ENCODE measurements at places on chromosomes 7 and 10.

- DNase-seq: no peak
Observed at GRCh38 chr7:65972976-65973375, 9.0 kb downstream of the GUSB start.

DNA sequence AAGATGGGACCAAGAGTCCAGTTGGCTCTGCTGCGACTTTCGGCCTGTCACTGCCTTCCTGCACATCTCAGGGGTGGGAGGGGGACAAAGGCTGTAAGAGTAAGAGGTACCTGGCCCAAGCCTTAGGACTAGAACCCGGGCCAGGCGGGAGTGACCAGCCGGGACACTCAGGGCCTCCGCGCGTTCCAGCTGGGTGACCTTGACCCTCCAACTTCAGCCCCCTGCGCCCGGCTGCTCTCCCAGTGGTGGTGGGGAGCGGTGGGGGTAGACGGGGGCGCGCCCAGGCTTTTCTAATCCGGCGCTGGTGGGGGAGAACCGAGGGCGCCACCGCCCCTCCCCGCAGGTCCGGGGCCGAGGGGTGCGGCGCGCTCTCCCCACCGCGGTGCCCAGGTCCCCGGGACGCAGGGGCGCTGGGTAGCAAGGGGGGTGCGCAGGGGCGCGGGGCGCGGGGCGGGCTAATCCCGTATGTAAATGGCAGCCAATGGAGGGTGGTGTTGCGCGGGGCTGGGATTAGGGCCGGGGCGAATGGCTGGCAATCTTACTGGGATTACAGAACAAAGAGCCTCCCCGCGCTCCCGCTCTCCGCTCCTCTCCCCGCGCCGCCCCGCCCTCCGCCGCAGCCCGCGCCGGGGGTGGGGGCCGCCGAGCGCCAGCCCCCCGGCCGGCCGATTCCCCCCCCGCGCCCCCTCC, at the start of gene GTF2IRD1:
Gene GTF2IRD1 (plus strand): TSS at position 585 of the 690 bp plus-strand sequence. CDS start 54,175 bp downstream, outside the sequence.
- DNase-seq: no peak

DNA sequence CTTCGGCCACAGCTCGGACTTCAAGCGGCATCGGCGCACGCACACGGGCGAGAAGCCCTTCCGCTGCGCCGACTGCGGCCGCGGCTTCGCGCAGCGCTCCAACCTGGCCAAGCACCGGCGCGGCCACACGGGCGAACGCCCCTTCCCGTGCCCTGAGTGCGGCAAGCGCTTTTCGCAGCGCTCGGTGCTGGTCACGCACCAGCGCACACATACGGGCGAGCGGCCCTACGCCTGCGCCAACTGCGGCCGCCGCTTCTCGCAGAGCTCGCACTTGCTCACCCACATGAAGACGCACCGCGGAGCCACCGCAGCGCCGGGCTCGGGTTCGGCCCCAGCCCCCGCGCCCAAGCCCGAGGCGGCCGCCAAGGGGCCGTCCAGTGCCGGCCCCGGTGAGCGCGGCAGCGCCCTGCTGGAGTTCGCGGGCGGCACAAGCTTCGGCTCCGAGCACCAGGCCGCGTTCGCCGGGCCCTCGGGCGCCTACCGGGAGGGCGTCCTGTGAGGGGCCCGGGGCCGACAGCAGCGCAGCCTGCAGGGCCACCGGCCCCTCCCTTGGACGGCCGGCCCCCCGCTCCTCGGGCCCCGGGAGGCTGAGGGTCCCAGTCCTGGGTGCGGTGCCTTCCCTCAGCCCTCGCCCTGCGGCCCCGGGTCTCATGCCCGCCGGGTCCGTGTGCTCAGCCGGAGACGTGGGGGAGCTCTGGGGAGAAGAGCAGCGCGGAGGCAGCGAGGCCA, 17.2 kb downstream of the ZNF316 start:
- DNase-seq: no peak

DNA sequence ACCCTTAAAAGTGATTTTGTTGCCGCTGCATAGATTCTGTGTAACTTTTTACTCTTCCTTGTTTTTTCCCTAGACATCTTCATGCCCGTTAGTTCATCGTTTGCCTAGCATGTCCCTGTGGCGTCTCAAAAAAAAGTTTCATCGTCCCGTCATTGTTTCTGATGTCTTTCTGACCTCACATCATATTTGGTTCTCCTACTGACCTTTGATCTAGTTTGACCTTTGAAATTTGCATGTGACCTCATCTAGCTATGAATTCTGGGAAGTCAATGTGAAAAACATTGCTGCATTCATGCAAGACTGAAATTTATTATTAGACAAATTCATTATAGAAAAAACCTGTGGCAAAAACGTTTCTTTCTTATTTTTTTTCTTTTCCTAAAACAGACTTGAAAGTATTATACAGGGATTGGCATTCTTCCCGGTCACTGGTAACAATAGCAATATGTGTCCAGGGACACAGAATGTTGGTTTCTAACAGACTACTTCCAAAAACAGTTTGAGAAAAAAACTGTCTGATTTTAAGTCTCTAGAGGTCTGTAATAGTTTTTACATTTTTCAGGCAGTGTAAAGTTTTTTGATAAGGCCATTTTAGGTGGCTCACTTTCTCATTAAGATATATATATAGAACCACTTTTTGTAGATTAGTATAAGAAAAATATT, 280.9 kb downstream of the USP6NL start:
- DNase-seq: no peak

DNA sequence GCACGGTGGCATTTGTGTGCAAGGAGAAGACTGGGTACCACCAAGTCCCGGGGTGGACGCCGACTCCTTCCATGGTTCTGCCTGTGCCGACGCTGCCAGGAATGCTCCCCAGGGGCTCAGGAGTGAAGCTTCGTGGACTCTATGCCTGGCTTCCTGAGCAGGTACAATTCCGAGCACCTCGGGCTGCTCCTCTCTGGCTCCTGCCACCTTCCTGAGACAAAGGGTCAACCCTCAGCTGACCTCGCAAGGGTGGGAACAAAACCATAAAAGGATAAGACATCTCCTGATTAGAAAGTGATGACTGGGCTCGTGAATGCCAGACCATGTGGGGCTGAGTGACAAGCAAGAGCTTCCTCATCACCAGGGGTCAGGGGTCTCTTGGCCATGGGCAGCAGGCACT, 31.8 kb downstream of the CALML3 start:
- no peak for DNase-seq

DNA sequence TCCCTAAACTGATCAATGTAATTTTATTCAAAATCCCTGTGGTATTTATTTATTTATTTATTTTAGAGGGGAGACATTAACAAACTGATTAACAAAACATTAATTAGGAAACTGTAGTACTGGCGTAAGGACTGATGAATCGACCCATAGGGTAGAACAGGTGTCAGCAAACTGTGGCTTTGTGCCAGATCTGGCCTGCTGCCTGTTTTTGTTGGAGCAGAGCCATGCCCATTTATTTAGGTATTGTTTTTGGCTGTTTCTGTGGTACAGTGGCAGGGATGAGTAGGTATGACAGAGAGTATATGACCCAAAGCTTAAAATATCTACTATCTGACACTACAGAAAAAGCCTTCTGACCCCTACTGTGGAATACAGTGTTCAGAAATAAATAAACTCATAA, 332.5 kb upstream of the ETV1 start:
- DNase-seq: no peak

GRCh38 chr10:13922586-13922985, 335.8 kb downstream of the PRPF18 start:
- no peak for DNase-seq

GRCh38 chr10:112851588-112852211, 98.3 kb upstream of the TCF7L2 start:
- no peak for DNase-seq

- no peak for DNase-seq
Observed at GRCh38 chr7:157310676-157311185, 26.1 kb upstream of the DNAJB6 start.

DNA sequence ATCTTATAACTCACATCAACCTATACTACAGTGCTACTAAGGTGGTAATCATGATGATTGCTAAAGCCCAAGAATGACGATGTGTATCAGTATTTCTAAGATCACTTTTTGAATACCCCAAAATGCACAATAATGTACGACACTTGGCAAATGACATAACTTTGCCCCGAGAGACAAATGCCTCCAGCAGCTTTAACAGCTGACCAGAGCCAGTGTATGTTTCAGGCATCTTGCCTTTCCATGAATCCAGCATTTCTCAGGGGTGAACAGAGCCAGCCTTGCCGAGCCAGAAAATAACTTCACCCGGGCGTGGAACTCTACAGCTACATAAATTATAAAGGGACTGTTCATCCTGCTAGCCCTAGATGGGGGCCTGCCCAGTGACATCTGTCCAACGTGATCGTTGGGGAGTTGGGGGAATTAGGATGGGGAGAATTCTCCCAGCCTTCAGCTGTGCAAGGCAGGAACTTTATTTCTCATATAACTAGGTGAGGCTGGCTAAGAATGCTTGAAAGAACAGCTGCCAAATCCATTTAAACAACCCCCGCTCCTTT, 1.8 kb downstream of the IGFBP3 start:
- no peak for DNase-seq

GRCh38 chr10:13633689-13634088, 46.9 kb downstream of the PRPF18 start:
- DNase-seq: peak; percentile 51

- DNase-seq: no peak
Observed at GRCh38 chr10:5297466-5297865, 67.3 kb upstream of the UCN3 start.

- DNase-seq: no peak
Observed at GRCh38 chr7:88835147-88835728, 39.7 kb upstream of the TEX47 start.

DNA sequence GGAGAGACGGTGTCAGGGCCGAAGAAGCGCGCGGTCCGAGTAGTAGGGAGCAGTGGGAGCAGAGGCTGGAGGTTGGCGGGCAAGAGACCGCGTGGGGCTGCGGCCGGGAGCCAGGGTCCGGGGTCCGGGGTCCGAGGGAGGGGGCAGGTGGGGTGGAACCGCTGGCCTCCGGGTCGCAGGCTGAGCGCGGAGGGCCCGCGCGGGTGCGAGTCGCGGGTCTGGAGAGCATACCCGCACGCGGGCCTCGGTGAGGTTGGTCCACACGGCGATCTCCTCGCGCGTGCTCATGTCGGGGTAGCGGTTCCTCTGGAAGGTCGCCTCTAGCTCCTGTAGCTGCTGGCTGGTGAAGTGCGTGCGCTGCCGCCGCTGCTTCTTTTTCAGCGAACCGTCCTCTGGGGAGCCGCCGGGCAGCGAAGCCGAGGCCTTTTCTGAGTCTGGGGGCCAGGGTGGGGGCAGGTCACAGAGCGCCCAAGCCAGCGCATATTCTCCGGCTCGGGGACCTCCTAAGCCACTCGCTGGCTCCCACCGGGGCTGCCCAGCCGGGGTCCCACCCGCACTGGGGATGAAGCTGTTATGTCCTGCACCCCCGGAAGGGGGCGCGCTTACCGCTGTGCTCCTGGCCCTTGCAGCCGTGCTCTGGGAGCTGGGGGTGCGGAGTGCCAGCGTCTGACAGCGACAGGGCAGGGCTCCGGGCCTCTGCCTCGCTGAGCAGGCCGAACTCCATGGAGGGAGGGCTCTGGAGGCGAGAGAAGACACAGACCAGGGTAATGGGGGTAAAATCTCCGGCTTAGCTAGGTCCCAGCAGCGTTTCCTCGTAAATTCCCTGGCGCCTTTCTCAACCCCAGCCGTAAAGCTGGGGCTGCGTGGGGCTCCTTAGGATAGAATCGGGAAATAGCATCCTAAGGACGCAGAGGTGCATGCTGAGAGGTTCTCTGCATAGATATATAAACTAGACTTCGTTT, 5.5 kb downstream of the ELOVL3 start:
- no peak for DNase-seq

DNA sequence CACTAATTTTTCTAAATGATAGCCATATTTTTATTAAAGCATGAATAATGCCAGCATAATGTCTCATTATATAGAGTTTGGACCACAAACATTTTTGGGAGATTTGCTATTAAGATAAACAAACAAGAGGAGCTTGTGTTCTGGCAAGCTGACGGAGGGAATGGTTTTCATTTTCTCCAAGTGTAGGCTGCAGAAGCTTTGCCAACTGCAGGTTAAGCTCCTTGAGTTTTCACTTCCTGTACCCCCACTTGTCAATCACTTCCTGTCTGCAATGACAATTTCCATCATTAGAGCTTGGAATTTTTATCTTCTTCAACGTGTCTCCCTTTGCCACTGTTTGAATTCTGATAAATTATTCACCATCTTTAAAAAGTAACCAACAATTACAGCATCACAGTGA, 13.4 kb downstream of the EBF3 start:
- no peak for DNase-seq

- no peak for DNase-seq
Observed at GRCh38 chr10:21432266-21432665, 93.2 kb downstream of the SKIDA1 start.

GRCh38 chr7:83105063-83105462, 57.6 kb downstream of the PCLO start:
- DNase-seq: no peak

GRCh38 chr7:17679458-17679857, 260.8 kb downstream of the SNX13 start:
- DNase-seq: no peak

DNA sequence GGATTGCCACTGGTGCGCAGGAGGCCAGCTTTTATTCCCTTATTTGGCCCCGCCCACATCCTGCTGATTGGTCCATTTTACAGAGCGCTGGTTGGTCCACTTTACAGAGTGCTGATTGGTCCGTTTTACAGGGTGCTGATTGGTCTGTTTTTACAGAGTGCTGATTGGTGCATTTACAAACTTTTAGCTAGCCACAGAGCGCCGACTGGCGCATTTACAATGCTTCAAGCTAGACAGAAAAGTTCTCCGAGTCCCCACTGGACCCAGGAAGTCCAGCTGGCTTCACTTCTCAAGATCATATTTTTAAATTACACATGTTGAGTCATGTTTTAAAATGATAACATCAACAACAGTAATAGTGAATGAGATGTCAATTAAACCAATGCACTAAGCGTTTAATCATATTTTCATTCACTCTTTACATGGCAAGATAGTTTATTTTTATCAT, 128.3 kb downstream of the CUBN start:
- no peak for DNase-seq

GRCh38 chr10:42975558-42976340, 101.1 kb upstream of the RET start:
- no peak for DNase-seq

- no peak for DNase-seq
Observed at GRCh38 chr10:31792745-31793144, 135.9 kb downstream of the ARHGAP12 start.

- no peak for DNase-seq
Observed at GRCh38 chr7:157973971-157974677, 613.5 kb downstream of the PTPRN2 start.

DNA sequence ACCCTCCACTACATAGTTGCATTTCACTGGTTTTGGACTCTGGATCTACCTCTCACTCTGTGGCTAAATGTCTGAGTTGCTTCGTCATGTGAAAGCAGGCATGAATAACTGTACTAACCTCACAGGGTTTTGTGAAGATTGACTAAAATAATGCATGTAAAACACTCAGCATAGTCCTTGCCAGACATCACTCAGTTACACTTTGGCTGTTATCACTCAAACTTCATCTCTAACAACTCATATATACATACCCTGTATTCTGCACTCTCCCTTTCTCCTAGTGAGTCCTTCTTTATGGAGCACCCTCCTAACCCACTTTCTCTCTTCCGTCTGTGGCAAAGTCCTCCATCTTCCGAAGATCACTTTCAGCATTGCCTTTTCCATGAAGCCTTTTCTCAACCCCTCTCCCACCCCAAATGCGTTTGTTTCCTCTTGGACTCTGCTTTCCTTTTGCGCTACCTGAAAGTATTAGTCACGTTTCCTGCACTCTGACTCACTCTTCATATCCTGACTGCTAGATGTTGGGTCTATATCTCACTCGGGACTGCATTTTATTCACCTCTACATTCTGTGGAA, 72.6 kb downstream of the OSBPL3 start:
- no peak for DNase-seq
